Central memory CD4-positive, alpha-beta T cell (primary cell): ENCODE measurements at places on chromosomes 4 and X.

- no peak for DNase-seq
These were observed 795.0 kb downstream of the CENPC start for GRCh38 chr4:66750273-66750672.

DNA sequence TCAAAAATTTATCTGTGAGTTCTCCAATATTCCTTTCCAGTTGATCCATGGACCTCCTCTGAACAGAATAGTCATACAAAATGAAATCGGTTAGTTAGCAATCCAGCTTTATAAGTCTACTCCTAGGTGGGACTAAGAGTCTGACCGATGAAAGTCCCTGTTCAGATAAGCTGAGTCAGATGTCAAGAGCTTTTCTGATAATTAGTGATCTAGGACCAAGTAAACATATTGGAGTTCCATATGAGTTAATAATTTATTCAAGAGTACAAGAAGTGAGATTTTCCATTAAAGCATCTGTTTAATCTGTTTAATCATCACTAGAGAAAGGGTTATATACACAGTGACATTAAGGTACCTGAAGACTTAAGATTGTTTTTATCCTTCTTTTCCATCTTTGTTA lies 74.7 kb downstream of the UGT8 start:
- DNase-seq, result no peak

GRCh38 chr4:147396105-147396504 lies 84.8 kb upstream of the EDNRA start:
- no peak for DNase-seq

DNA sequence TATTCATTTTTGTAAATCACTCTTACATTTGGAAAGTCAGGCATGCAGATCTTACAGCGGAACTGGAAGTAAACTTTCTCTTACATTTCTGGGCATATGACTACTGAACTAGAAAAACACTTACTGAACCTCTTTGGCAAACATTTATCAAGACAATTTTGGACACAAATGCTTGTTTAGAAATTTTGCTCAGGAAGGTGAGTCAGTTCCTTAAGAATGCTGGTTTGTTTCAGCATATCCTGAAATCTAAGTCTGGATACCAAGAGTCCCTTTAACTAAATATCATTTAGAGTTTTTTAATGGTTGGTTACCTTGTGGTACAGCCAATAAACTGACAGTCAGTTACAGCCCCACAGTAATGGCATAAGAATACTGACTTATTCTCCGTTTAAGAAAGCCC lies 15.0 kb downstream of the SHISA3 start:
- DNase-seq, result no peak

GRCh38 chr4:117845270-117845669 lies 189.0 kb upstream of the NDST3 start:
- no peak for DNase-seq

DNA sequence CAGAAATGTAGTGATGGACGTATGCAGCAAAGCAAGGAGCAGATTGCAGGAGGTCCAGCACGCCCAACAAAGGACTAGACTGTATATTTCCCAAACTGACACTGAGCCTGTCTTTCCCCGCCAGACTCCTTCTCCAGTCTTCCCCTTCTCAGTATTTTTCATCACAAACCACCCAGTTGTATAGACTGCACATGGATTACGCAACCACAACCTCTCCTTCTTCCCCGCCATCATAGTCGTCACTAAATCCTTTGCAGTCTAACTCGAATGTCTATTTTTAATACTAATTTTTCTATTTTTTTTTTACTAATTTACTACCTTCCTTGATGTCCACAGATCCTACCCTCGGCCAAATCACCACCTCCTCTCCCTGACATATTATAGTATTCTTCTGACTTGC lies 105.4 kb downstream of the MTNR1A start:
- no peak for DNase-seq

DNA sequence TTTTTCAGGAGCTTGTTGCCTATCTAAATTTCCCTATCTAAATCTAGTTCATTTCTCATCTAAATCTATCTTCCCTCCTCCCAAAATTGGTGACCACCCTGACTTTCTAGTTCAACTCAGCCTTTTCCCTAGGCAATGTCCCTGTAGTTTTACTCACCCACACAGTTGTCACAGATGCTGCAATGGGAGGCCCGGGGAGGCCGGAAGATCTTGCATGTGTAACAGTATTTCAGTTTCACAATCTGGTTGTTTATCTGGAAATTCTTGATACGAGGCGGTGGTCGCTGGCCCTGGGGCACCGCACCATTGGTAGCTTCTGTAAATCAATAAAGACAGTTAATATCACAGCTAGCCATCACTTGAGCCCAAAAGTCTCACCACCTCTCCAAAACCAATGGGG lies 20.2 kb downstream of the ZDHHC9 start:
- DNase-seq, result no peak

- DNase-seq, result peak; percentile 15
These were observed 33.6 kb upstream of the ARX start for GRCh38 chrX:25049357-25049756.

DNA sequence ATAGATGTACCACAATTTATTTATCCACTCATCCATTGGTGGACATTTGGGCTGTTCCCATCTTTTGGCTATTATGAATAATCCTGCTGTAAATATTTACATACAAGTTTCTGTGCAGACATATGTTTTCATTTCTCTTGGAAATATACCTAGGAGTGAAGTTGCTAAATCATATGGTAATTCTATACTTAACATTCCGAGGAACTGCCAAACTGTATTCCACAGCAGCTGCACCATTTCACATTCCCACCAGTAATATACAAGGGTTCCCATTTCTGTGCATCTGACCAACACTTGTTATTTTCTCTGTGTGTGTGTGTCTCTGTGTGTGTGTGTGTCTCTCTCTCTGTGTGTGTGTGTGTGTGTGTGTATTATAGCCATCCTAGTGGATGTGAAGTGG lies 15.4 kb upstream of the DOCK11 start:
- no peak for DNase-seq

GRCh38 chr4:24219209-24219608 lies 329.4 kb upstream of the PPARGC1A start:
- no peak for DNase-seq

DNA sequence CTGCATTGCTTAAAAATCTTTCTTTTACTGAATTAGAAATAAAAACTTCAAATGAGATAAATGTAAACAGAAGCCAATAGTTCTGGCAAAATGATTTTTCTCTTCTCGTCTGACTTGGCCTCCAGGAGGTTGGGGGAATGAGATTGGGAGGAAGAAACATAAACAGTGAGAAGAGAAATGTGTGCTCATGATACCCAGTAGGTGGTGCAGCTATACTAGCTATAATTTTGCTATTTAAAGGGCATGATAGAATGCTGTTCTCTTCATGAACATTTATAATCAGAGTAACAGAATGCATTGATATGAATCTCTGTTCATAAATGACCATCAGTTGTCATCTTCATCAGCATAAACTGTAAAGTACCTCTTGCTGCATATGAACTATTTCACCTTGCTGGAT lies 85.5 kb downstream of the TACR3 start:
- no peak for DNase-seq

GRCh38 chrX:73266766-73267165 lies 52.1 kb upstream of the NAP1L2 start:
- no peak for DNase-seq

- DNase-seq, result no peak
These were observed 73.9 kb upstream of the DIPK2B start for GRCh38 chrX:45274576-45274975.

GRCh38 chr4:103443324-103443723 lies 245.2 kb upstream of the CENPE start:
- no peak for DNase-seq

- DNase-seq, result no peak
These were observed 1.3 kb downstream of the STOX2 start for GRCh38 chr4:183906489-183906738.

- no peak for DNase-seq
These were observed 357.8 kb downstream of the TLL1 start for GRCh38 chr4:166230841-166231240.

DNA sequence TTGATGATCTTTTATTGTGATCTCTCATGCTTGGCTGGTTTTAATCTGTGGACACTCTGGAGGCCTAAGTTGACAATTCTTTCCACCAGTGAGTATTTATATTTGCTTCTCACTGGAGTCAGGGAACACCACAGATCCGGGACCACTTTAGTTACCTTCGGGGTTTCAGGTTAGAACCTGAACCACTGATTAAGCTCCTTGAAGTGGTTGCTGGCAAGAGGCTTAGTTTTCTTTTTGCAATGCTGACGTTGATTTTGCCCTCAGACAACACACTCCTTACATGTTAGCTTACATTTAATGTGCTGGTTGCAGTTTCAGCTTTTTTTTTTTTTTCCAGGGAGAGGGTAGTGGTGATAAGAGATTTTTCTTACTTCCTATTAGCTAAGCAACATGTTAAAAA lies 10.5 kb upstream of the ZNF330 start:
- DNase-seq, result no peak

GRCh38 chr4:174592985-174593335 lies 70.7 kb upstream of the HPGD start:
- no peak for DNase-seq

- DNase-seq, result no peak
These were observed 1307.3 kb downstream of the C4orf33 start for GRCh38 chr4:130403221-130403620.

DNA sequence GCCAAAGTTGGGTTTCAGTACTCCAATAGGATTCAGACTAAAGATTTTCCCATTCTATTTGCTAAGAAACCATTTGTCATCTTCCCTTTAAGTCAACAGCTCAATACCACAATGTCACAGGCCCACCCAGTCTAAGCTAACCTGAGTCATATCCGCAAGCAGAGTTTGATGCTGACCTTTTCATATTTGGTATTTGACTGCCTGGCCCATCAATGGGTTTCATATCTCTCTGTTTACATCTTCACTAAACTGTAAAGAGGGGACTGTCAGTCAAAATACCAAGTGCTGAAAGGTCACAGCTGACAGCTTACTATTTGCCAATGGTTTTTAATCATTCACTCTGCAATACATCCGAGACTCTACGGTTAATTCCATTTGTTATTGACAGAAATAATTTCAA lies 707.5 kb upstream of the ACTRT1 start:
- DNase-seq, result no peak

DNA sequence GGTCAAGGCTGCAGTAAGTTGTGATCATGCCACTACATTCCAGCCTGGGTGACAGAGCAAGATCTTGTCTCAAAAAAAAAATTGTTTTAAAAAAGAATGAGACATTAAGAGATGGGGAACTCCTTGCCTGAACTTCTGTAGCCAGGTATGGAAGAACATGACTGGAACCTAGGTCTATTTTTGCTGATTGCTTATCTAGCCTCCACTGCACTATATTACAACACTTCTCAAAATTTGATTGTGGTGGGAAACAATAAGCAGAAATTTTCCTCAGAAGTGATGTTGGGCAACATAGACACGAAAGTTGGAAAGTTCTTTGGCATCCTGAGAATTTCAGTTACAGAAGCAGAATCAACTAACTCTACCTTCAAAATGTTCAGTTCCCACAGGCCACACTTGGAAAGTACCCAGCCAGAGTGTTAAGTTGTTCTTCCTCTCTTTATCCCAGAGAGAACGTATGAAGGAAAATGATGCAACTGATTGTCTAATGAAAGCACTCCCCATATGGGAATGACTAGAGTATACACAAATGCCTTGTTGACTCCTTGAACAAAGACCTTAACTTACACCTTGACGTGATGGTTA lies 50.0 kb downstream of the LUZP4 start:
- no peak for DNase-seq

DNA sequence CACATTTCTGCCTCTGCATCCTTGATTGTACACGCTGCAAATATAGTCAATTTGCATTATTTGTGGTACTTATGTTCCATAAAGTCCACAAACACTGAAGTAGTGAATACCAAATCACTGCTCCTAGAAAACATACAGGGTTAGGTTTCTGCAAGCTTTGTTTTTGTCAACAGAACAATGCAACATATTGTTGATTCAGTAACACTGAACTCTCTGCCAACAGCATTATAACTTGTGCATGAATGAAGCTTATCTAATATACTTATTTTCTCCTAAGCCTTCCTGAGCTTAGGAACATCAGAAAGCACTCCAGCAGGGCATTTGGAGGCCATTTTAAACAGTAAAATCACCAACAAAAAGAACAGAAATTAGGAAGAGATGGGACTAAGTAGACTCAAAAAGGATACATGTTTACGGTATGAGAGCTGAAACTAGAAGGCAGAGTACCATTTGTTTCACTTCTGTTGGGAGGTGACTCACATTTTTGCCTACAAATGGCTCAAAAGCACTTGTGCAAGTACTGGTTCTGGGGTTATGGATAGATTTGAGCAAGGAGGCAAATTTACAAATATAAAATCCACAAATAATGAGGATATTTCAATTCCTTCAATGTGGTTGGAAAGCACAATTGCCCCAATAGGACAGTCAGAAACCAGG lies 14.1 kb downstream of the COX18 start:
- no peak for DNase-seq

DNA sequence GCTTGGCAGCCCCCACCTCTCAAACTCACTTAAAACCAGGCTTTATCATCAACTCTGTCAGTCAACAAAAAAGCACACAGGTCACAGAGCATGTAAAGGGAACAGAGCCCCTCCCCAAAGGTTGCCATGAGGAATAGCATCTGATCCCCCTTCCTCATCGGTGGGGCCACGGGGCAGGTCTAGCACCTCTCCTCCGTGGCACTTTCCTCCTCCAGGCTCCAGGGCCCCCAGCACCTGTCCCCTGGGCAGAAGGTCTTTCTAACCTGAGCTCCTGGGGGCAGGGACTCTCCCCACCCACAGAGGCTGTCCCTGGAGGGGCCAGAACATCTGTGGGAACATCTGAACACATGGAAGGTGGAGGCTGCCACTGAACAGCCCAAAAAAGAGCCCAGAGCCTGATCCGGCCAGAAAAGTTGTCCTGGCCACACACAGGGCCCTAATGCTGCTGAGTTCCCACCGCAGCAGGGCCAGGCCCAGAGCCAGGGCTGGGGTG lies 65.7 kb downstream of the ZFYVE28 start:
- DNase-seq, result no peak

GRCh38 chrX:133804072-133804471 lies 181.3 kb downstream of the GPC3 start:
- DNase-seq, result no peak

- DNase-seq, result no peak
These were observed 61.2 kb upstream of the CITED1 start for GRCh38 chrX:72366701-72367454.

DNA sequence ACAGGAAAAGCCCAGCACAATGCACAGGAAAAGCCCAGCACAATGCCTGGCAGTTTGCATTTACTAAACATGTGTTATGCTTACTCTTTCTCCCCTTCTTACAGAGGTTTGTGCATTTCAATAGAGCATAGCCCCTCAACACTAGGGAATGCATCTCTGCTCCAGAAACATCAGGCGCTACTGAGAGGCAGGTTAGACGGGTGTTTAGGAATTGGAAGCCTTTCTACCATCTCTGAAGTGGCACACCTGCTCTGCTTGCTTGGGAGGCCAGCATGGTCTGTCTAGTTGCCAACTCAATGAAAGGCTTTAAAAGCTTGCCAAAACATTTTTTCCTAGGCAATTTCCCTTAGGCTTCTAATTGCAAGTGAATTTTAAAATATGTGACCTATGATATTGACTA lies 55.7 kb downstream of the GRID2 start:
- DNase-seq, result no peak

GRCh38 chr4:184437565-184438265 lies 36.6 kb downstream of the IRF2 start:
- no peak for DNase-seq
